Esophagus muscularis mucosa (tissue), 4 donors: ENCODE measurements at places on chromosomes 12 and 14. TPM values are rescaled to one million over a fixed set of nuclear protein-coding genes. Genes with fewer than 3 reads are reported as not detected.

Gene C12orf56
- total RNA-seq: not detected

Gene NANOG
- total RNA-seq: not detected

Gene KCNC2
- total RNA-seq: not detected

Gene BBOF1
- total RNA-seq: 9.1 TPM

Gene FOXA1
- total RNA-seq: 0.97 TPM

Gene SUOX
- total RNA-seq: 29.0 TPM

Gene ADSS1
- total RNA-seq: 7.9 TPM

Gene NT5DC3
- 169 TPM for total RNA-seq

Gene ACSM4
- not detected for total RNA-seq

Gene LIMA1
- 36.5 TPM for total RNA-seq

Gene STXBP6
- total RNA-seq: 56.8 TPM

Gene CRACR2A
- total RNA-seq: 2.8 TPM

Gene VWF
- 367 TPM for total RNA-seq

Gene RPL36AL
- 269 TPM for total RNA-seq

Gene PLA2G1B
- not detected for total RNA-seq

Gene COQ5
- 18.0 TPM for total RNA-seq

Gene ASB2
- 53.5 TPM for total RNA-seq

Gene RD3L
- total RNA-seq: not detected

Gene CLECL1
- not detected for total RNA-seq

Gene ANKRD33
- total RNA-seq: not detected

Gene JAG2
- 16.6 TPM for total RNA-seq

Gene CYP27B1
- total RNA-seq: 0.66 TPM

Gene FBXO34
- total RNA-seq: 22.0 TPM
